ENCODE measurements at places on chromosomes 12 and 14. TPM values are rescaled to one million over a fixed set of nuclear protein-coding genes. Genes with fewer than 3 reads are reported as not detected.

COQ6 gene
- 20.2 TPM for total RNA-seq

PPFIBP1 gene
- 76.7 TPM for total RNA-seq

TSPAN19 gene
- total RNA-seq: under 0.01 TPM

VAMP1 gene
- 0.98 TPM for total RNA-seq

All from temporal lobe (tissue), 4 donors.